ENCODE measurements at places on chromosomes 11 and 22.

- DNase-seq, result no peak
Measured at GRCh38 chr11:34407121-34407813, 31.5 kb upstream of the CAT start.

DNA sequence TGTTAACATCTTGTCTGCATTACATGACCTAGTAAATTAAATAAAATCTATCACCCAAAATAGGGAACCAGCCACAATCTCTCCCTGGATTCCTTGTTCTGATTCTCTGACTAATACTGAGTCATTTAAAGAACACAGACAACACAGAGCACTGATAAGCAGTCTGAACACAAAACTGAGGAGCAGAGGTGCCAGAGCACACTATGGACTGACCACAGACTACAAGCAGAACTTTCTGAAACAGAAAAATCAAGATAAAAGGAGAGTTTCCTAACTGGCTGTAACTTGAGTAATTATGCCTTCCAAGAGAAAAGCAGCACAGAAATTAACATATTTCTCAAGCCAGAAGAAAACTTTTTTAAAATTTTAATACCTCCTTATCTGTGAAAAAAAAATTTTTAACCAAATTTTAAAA is 128.8 kb downstream of the SGSM3 start:
- no peak for DNase-seq

GRCh38 chr11:14835496-14836492 is 56.2 kb downstream of the CYP2R1 start:
- no peak for DNase-seq

DNA sequence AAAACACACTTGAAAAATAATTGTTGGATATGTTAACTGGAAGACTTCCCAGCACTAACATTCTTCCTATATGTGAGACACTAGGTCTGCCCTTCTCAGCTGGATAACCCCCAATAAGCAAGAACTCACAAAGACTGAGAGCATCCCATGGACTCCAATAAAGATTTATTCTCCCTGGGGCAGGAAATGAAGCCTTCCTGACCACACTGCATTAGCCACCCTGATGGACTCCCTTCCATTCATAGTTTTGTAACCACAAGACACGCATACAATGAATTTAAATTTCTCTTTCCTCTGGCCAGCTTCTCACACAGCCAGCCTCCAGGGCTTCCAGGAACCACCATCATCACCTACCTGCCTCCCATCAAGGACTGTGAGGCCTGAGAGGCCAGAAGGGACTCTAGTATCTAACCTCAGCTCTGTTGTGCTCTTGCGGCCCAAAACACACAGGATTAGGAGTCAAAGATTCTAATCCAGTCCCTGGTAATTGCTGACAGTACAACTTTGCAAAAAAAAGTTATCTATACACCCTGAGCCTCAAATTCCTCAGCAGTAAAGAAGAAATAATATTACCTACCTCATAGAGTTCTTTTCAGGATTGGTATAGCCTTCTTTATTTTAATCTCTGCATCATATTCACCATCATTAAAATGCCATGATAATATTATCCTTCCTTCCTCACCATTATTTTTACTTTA is 45.6 kb upstream of the GDPD4 start:
- no peak for DNase-seq

DNA sequence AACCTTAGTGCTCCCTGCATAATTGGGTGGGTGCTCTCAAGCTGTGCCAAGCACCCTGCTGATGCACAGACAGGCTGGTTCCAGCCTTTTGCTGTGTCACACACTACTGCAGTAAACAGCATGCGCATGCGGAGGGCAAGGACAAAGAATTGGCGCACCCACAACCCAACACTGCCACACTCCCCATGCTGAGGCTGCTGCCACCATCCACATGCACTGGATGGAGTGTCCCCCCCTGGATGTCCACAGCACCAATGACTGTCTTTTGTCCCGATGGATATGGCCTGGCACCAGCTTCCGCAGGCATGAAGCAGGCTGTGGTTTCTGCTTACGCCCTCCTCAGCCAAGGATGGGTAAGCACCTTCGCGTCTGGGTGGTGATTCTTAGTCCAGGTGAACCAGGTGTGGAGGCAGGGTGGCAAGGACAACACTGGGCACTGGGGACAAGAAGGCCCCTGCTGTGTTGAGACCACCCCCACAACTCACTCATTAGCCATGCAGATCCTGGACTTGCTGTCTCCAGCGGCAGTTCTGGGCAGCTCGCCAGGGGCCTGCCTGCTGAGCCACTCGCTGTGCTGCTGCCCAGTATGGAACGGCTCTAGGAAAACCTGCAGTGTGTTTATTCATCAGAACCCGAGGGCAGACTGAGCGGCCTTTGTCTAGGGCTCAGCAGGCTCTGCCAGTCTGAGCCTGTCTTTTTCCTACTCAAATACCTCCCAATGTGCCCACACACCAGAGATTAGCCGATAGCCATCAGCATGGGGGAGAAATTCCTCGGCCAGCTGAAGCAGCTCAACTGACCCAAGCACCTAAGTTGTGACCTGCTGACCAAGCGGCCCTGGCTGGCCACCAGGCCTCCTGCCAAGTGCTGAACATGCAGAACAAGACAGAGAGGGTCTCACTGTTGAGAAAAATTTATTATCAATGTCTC is 8.2 kb upstream of the NAP1L4 start:
- peak; percentile 98 for DNase-seq

DNA sequence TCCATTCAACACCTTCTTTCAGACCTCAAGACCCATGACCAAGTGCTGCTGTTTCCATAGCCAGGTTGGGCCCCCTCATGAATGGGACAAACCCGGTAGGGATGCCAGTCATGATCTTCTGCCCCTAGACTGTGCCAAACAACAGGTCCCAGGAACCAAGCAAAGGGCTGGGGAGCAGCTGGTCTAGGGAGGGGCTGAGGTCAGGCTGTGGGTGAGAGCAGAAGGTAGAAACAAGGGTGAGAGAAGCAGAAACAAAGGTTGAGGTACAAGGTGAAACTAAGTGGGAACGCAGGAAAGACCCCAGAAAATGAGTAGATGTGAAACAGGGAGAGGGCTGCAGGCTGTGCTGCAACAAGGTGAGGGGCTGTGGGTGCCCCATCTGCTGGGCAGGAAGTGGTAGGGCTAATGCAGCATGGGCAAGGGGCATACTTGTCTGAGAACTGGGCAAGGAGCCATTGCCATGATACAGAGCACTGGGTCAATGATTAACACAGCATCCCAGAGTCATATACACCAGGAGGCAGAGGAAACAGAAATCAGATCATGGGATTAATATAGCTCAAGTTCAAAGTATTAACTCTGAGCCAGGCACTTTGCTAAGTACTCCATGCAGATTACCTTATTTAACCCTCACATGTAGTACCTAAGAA is 45.9 kb downstream of the SLC1A2 start:
- no peak for DNase-seq

DNA sequence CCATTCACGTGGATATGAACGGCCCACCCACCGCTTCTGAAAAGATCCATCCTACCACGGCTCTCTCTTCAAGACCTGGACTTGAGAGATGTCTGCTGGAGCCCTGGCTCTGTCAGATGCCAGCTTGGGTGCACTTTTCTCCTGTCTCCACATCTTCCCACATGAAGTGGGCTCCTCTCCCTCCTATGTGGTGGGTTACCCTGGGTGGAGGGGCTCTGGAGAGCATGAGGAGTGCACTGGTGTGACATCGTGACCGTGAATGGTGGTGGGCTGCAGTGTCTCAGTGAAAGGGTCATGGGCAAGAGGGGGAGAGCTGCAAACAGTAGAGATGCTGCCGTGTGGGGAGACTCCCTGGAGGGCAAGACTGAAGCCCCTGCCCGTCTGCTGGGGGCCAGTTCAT is 76.4 kb downstream of the CTTN start:
- DNase-seq, result no peak

- DNase-seq, result no peak
Measured at GRCh38 chr22:20209761-20210250, 58.3 kb downstream of the RTN4R start.

GRCh38 chr11:16607675-16608644 is 130.5 kb upstream of the C11orf58 start:
- DNase-seq, result peak; percentile 88

DNA sequence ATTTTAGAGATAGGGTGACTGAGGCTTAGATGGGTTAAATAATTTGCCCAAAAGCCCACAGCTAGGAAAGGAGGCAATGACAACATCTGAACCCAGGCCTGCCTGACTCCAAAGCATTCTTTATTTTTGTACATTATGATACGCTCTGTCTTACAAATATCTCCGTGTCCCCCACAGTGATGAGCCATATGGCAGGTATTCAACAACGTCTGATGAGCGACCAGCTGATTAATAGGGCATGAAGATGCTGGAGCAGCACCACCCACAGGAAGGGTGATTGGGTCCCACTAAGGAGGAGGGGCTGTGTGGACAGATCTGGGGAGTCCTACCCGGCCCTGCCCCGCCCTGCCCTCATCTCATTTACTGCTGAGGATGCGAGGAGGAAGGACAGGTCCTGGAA is 380.6 kb downstream of the CADM1 start:
- no peak for DNase-seq

- no peak for DNase-seq
Measured at GRCh38 chr11:117058761-117059261, 39.4 kb downstream of the SIK3 start.

DNA sequence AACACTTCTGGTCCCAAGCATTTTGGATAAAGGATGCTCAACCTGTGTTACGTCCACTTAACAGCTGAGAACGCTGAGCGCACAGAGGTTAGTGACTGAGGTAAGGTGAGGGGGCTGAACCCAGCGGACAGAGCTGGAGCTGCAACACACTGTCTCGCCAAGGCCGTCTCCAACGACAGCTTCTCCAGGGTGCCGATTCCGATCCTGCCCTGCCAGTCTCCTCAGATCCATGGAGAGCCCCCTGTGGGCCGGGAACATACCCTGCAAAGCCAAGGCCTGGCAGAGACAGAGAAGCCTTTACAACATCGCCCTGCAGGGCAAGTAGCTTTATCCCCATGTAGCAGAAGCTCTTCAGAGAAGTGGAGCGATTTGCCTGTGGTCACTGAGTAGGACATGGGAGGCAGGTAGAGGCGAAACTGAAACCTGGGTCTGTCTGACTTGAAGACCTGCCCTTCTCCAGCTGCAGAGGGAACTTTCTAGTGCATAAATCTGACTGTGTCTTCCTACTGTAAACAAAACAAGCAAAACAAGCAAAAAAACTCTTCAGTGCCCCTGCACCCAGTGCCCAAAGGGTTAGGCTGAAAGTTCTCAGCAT is 72.8 kb downstream of the SCUBE1 start:
- no peak for DNase-seq

GRCh38 chr11:456533-456932 is 6.5 kb downstream of the PTDSS2 start:
- no peak for DNase-seq

All from NCI-H1092 treated with DMSO at 0.1 percent for 48 hours (cell line).